ENCODE measurements at places on chromosomes 6 and 20.

DNA sequence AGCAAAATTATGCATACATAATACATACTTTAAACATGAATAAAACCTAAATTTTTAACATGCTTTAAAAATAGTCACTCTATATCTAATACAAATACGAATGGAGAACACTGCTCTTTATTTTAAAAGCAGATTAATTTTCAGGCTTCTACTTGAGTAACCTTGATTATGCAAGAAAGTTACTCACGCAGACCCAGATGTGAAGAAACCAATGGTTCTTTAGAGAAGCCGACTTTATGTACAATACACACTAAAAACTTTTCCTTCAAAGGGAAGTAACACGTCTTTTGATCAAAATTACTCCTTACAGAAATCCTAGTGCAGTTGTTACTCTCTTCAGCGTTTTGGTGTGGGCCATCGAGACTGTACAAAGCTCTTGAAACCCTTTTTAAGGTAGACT, 136.9 kb upstream of the SLC22A16 start:
- no peak for DNase-seq

DNA sequence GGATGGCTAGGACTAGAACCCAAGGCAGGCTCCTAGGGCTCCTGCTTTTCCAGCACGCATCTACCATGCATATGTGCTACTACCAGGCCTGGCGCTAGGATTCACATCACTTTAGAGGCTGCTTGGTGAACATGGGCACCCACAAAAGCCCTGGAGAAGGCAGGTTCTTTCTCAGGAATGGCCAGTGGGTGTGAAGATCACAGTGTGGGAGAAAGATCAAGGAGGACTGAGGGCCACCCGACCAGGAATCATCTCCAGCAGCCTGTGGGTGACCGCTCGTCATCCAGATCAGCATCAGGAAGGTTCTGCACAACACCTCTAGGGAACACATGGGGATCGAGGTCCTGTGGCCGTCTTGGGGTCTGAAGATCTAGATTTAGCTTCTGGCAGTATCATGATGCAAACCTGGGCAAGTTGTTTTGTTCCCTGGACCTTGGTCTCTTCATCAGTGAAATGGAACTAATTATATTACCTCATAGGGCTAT, 27.3 kb downstream of the SRSF3 start:
- no peak for DNase-seq

DNA sequence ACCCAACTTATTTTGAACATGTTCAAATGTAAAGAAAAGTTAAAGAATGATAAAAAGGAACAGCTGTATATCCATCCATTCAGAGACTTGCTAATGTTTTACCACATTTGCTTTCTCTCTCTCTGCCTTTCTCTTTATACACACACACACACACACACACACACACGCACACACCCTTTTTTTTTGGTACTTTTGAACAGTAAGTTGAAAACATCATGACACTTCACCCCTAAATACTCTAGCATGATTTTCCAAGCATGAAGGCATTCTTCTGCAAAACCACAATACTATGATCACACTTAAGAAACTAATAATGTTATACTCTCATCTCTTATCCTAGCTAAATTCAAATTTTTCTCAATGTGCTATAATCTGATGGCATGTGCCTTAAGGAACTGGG, 192.3 kb downstream of the UTRN start:
- peak; percentile 36 for DNase-seq

- no peak for DNase-seq
Measured at GRCh38 chr20:33654680-33655161, 7.4 kb upstream of the C20orf144 start.

DNA sequence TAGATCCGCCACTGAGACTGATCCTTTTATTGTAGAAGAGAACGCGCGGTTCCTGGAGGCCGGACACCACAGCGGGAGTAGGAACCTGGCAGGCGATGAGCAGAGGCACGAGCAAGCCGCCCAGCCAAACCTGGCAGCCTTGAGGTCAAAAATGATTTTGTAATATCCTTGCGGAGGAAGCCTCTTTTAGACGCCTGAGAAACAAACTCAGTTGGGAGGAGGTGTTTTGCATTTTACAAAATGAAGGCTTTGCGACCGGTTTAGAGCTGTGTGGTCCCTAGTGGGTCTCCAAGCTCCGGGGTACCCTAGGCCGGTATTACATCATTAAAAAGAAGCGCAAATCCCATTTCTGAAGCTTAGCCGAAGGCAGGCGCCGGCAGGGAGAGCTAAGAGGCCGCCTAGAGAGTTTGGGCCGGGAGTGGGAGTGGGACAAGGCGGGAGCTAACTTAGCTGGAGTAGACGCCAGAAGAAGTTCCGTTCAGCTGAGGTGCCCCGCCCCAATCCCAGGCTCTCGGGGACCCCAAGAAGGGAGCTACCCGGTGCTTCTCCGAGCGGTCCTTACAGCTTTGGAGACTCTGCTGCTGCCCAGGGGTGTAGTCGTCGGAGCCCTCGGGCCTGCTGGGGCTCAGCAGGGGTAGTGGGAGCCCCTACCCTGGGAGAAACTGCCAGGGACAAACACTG, 1.9 kb upstream of the TBX18 start:
- no peak for DNase-seq

DNA sequence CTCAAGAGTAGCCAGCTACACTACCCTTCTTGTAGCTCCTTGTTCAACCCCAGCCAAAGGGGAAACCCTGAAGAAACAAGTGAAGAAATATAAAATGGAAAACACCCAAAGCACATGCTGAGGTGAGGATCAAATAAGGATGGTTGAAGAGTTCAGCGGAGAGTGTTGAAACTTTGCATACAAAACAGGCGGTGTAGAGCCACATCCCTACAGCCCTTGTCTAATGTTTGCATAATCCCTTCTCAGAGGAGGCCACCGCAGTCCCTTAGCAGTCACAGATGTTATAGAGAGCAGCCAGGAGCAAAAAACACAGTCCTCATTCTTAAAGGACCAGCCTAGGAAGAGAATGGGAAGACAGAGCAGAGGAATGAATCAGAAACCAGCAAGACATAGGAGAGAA, 350.7 kb upstream of the SASH1 start:
- DNase-seq: no peak

GRCh38 chr6:166413491-166413951, 30.8 kb upstream of the MPC1 start:
- DNase-seq: no peak

DNA sequence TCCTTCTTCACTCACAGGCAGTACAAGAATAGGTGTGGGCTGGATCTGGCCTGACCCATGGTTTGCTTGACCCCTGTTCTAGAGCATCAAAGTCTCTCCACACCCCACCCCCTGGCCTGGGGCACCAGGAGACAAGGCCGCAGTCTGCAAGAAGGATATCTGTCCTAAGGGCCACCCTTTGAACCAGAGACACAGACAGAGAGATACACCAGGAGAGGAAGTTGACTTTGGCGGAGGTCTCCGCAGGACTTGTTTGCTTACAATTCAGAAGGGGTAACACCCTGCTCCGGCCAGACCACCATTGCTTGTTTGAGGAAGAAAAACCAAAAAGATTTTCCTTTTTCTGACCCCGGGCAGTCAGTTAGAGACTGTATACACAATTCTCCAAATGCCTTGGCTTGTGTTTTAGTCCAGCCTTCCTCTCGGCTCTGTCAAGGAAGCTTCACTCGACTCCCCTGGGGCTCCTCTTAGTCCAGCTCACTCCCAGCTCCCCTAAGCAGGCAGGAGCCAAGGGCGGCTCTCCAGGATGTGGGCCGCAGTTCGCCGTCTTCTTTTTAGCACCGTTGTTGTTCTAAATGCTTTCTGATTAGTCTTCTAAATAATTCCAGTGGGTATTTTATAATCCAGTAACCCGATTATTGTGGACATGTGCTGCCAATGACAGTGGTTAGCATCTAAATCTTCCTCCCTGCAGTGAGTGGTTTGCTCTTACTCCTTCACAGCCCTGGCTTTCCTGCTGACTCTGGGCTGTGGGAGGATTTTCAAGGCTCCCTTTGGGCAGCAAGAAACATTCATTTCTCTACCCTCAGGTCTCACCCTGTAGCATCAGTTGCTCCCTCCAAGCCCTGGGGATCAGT, 58.6 kb upstream of the MRPS10 start:
- no peak for DNase-seq

DNA sequence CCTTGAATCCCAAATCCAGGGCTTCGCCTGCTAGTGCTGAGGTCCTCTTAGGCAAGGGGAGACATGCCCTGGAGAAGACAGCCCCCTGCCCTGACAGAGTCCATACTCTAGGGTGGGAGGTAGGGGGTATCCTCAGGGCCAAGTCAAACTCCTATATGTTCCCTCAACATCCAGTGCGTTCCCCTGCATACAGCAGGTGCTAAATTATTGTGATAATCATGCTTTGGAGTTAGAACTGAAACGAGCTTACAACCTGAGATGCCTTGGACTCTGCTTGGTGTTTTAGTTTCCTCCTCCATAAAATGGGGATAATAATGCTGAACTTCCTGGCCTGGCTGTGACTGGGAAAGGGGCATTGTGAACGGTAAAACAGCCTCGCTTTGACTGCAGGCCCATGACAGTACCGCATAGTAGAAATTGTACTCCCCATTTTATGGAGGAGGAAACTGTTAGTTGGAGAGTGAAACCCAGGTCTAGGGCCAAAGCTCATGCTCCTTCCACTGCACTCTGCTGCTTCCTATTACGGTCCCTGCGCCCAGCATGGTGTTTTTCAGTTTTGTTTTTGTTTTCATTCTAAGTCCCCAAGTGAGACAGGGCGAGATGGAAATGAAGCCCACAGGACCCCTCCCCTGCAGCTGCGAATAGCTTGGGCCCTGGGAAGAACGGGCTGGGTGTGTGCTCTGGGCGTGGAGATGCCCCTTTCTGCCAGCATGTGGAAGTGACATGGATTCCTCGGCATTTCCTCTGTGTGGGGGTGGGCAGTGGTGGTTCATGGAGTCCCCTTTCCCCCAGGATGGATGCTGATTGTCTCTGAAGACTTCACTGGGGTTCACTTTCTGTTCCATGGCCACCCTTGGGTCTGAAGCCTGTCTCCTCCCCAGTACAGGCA, 162.5 kb downstream of the VEGFA start:
- no peak for DNase-seq

DNA sequence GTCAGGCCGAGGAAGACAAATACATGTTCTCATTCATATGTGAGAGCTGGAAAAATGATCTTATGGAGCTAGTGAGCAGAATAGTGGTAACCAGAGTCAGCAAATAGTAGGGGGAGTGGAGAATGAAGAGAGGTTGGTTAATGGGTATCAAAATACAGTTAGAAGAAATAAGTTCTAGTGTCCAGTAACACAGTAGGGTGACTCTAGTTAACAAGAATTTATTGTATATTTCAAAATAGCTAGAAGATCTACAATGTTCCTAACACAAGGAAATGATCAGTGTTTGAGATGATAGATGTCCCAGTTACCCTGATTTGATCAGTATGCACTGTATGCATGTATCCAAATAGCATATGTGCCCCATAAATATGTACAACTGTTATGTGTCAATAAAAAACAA, 128.4 kb downstream of the BCKDHB start:
- no peak for DNase-seq

DNA sequence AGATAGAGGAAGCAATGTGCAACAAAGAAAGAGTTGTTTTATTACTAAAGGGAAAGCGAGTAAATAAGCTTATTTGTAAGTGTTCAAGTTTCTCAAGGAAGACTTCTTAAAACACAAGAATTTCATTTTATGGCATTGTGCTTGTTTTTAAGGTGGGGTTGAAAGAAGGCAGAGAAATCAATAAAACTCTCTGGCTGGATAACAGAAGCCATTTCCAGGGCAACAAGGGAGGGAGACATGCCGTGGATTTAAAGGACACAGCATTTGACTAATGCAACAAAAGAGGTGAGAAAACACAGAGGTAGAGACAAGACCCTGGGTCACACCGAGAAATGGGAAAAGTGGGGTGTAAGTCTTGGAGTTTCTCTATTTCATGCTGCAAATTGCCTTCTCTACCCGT, 28.8 kb upstream of the GMPR start:
- DNase-seq: no peak

DNA sequence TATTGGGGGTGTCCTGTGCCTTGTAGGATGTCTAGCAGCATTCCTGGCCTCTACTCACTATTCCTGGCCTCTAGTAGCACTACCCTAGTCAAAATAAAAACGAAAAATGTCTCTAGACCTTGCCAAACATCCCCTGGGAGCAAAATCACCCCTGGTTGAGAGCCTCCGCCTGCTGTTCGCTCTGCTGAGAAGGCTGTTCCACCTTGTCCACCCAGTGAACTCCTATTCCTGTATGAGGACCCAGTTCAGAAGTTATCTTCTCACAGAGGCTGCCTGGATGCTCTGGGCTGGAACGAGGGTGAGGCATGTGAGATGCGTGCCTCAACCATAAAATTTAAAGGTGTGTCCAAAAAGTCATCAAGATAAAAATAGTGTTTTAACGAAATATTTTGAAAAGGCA, 101.9 kb downstream of the TOX2 start:
- no peak for DNase-seq

DNA sequence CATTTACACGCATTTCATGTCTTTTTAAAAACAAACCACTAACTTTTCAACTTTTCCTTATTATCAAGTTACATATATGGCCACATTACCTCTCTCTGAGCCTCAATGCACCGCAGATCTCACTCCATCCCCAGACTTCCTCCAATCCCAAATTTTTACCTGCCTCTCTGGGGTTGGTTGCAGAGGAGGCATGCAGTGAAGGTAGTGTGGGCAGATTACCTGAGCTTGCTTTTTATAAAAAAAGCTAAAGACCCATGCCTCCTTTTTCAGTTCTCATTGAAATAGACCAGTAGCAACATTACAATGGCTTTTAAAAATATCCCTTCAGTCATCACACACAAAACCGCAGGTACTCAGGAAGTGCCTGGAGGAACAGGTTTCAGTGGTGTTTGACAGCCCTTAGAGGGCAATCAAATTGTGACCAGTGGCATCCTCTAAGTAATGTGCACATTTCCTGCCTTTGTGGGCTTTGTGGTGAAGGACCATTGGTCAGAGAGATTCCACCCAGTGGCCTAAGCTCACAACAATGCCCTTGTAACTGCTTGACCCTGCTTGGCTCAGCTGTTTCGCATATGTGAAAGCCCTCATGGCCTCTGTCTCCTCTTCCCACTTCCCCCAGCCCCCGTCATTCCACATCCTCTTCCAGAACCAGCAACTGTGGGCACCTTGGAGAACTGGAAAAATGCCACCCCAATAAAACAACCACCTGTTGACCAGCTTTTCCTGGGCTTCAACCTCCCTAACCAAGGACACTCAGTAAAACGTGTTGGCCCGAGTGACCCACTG, 30.2 kb upstream of the IL17A start:
- no peak for DNase-seq

GRCh38 chr6:7846966-7847818, 63.4 kb downstream of the TXNDC5 start:
- peak; percentile 67 for DNase-seq
